ENCODE measurements at places on chromosomes 6 and 20.

GRCh38 chr6:90036963-90037362 is 142.7 kb downstream of the GJA10 start:
- no peak for DNase-seq

- DNase-seq, result no peak
Measured at GRCh38 chr6:20919677-20920385, 385.6 kb downstream of the CDKAL1 start.

DNA sequence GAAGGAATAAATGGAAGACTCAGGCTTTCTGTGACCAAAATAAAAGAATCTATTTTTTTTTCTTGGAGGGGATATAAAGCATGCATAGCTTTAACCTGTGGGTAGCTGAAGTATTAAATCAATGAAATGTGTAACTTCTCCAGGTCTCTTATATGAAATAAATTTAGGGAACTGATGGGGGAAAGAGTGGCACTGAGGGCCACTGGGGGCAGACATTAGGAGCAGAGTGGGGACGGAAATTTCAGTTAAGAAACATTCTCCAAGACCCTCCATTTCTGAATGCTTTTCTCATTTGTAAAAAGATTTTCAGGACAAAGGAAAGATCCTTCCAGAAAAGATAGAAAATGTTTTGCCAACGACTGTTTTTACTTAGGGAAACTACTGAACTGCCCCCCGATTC is 131.0 kb downstream of the GPX5 start:
- DNase-seq, result no peak

DNA sequence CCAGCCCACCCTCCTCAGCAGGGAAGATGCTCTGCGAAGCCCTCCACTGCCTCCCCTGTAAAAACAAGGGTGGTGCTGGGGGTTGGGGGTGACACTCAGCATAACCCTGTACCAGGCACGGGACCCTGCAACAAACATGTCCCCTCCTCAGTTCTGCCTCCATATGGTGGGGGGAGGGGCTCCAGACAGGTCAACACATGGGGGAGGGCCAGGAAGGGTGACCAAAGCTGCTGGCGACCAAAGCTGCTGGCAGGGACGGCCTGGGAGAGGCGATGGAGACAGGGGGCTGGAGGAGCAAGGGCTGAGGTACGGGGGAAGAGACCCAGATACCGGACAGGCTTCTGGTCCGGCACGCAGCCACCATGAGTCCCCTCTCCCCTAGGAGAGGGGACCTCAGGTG is 123.2 kb downstream of the TAF4 start:
- DNase-seq, result no peak

GRCh38 chr20:17202030-17202429 is 24.8 kb upstream of the PCSK2 start:
- DNase-seq, result no peak

DNA sequence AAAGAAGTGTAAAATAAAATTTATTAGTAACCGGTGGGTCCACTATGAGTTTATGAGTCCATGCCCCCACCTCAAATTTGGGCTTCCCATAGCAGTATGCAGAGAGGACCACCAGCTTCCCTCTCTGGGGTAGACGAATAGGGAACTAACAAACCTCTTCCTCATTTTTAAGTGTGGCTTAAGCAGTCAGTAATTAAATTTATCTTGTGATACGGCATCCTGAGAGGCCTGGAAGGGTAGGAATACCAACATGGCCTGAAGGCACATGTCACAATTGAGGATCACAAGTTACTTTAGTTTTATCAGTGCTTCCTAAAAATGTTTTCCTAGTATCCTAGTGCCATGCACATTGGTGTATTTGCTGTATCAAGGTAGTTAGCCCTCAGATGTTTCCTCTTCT is 239.9 kb downstream of the HIVEP2 start:
- no peak for DNase-seq

- DNase-seq, result no peak
Measured at GRCh38 chr20:34310481-34311117, 7.4 kb upstream of the AHCY start.

- no peak for DNase-seq
Measured at GRCh38 chr6:7546020-7546369, 4.5 kb downstream of the DSP start.

GRCh38 chr20:33394718-33395117 is 6.6 kb downstream of the CDK5RAP1 start:
- DNase-seq, result no peak

DNA sequence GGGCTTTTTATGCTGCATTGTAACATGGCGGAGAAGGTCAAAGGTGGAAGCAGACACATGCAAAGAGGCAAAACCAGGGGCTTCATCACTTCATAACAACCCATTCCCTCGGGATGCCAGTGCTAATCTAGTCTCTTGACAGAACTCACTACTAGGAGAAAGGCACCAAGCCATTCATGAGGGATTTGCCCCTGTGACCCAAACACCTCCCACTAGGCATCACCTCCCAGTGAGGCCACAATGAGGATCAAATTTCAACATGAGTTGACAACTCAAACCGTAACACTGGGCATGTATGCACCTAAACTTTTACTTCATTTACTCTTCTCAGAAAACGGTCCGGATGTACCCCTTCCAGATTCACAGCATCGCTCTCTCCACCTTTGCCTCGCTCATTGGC is 61.9 kb downstream of the CDS2 start:
- no peak for DNase-seq

GRCh38 chr6:130852844-130853554 is 25.8 kb downstream of the SMLR1 start:
- DNase-seq, result no peak

GRCh38 chr6:70819646-70820045 is 137.2 kb downstream of the B3GAT2 start:
- no peak for DNase-seq

GRCh38 chr20:4371623-4372251 is 350.0 kb upstream of the PRND start:
- no peak for DNase-seq

- no peak for DNase-seq
Measured at GRCh38 chr6:107691062-107691751, 132.9 kb downstream of the SCML4 start.

GRCh38 chr6:3422435-3423070 is 34.3 kb downstream of the SLC22A23 start:
- DNase-seq, result no peak

DNA sequence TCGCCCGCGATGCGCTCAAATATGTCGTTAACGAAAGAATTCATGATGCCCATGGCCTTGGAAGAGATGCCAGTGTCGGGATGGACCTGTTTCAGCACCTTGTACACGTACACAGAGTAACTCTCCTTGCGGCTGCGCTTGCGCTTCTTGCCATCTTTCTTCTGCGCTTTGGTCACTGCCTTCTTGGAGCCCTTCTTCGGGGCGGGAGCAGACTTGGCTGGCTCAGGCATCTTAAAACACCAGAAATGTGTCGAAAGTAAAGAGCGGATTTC is 36.4 kb downstream of the HFE start:
- no peak for DNase-seq

DNA sequence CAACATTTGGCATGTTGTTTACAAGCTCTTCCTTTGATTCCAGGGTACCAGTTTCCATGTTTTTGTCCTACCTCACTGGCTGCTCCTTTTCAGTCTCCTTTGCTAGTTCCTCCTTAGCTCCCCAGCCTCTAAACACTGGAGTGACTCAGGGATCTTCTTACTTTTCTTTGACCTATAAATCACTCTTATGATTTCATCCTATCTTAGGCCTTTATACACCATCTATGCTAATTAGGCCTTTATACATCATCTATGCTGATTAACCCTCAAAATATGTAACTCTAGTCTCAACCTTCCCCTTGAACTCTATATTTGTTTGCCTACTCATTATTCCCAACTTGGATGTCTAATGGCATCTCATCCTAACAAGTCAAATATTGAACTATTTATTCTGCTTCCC is 9.5 kb downstream of the TMEM30A start:
- no peak for DNase-seq

DNA sequence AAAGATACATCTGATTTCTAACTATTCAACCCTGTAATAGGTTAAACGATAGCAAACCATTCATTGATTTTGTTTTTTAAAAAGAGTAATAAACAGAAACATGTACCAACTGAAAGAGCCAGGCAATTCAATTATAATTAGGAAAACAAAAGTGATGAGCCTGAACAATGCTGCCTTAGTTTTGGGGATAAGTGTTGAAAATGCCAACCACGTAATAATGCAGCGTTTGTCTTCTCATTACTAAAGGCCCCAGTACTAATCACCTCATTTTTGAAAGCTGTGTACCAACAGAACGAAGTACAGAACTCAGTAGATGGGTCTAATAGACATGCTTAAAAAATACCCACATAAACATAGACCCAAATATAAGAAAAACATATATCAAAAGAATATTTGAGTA is 663.6 kb upstream of the CHD6 start:
- no peak for DNase-seq

GRCh38 chr6:1993042-1993441 is 252.4 kb downstream of the GMDS start:
- no peak for DNase-seq

GRCh38 chr6:79512014-79512413 is 25.2 kb downstream of the LCA5 start:
- DNase-seq, result no peak

- DNase-seq, result no peak
Measured at GRCh38 chr20:59405226-59406200, 105.1 kb downstream of the EDN3 start.

DNA sequence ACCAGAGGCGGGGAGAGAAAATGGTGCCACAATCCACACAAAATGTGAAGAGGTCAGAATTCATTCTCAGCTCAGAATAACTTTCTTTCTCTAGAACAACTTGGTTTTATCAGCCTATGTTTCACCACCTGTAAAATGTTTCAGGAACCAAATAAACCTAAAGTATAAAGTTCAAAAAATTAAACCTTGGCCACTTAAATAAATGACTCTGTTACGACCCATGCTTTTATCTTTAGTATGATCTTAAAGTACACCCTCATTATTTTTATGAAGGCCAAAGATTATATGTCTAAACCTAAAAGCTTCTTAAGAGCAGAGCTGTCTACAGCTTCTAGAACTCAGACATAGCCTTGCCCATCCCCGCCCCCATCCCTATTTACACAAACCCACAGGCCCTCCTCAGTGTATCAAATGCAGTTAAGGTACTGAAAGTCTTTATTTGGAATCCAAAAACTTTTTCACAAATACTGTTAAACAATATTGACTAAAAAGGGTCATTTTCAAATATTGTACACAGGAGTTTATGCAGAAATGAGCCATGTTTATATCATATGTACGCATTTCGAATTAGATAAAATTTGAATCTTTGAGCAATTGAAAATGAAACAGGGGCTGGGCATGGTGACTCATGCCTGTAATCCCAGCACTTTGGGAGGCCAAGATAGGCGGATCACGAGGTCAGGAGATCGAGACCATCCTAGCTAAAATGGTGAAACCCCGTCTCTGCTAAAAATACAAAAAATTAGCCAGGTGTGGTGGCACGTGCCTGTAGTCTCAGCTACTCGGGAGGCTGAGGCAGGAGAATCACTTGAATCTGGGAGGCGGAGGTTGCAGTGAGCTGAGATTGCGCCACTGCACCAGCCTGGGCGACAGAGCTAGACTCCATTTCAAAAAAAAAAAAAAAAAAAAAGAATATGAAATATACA is 5.7 kb upstream of the NHSL1 start:
- no peak for DNase-seq

- DNase-seq, result no peak
Measured at GRCh38 chr6:164700497-164700896, 608.9 kb downstream of the C6orf118 start.

DNA sequence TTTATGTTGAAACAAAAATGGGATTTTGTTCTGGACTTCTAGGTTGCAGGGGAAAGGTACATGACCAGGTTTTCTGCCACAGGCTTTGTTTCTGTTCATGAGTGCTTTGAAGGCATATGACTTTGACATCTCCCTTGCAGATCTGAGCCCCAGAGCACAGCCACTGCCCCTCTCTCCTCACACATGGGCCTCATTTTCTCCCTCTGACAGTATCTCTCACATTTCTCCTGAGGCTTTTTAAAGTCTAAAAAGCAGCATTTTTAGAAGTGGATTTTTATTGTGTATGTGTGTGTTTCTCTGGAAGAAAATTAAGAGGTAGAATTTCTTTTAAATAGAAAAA is 49.9 kb upstream of the LTV1 start:
- no peak for DNase-seq

GRCh38 chr20:64234291-64234791 is 21.2 kb upstream of the PCMTD2 start:
- no peak for DNase-seq

Data from cerebellar nuclear complex (tissue), 1 donor.